ENCODE measurements at places on chromosomes 1 and 21.
A peak's percentile ranks its signal among the peaks of the same experiment; 100 is the strongest.

DNA sequence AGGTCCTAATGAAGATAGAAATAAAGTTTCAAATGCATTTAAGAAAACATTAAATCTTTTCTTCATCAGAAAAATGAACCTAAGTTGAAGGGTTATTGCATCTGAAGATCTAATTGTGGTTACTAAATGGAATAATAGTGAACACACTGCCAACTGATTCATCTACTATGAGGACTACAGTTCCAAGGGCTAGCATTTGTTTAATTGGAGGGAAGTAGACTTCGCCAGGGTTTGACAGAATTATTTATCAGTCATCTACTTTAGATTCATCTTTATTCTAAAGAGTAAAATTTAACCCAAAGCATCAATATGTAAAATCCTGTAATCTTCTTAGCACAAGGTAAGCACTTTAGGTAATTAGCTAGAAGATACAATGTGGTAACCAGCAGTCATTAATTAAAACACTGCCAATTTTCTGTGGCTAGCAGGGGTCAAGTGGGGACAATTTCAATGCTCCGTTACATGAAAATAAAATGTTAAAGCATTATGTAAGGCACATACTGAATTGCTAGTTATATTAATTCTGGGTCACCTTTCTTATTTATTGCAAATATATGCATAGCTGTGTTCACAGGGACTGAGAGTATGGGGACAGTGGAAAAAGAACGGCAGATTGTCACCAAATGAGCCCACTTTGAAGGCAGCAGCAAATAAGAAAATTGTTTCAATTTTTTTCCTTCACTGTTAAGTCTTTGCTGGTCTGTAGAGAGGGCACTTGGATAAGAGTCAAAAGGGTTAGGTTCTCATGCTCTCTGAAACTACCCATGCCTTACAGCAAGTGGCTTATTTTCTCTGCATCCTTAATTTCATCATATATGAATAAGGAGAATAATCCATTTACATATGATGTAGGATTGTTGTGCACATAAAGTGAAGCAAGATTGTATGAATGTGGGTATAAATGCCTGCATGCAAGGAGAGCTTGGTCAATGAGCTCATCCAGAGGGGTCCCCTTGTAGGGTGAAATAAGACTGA, 416.0 kb downstream of the PCP4 start:
- ATAC-seq = no peak

- no peak for ATAC-seq
Observed at GRCh38 chr1:206854401-206855129, 10.9 kb upstream of the IL20 start.

GRCh38 chr1:226882187-226882586, 11.8 kb downstream of the PSEN2 start:
- ATAC-seq = no peak

GRCh38 chr1:56908619-56909221, 54.1 kb downstream of the C8A start:
- ATAC-seq = no peak

- ATAC-seq = no peak
Observed at GRCh38 chr1:207156095-207156494, 52.1 kb downstream of the C4BPA start.

- no peak for ATAC-seq
Observed at GRCh38 chr1:199937161-199937560, 90.3 kb upstream of the NR5A2 start.

GRCh38 chr1:19704247-19705113, 39.8 kb downstream of the HTR6 start:
- peak; percentile 99 for ATAC-seq

DNA sequence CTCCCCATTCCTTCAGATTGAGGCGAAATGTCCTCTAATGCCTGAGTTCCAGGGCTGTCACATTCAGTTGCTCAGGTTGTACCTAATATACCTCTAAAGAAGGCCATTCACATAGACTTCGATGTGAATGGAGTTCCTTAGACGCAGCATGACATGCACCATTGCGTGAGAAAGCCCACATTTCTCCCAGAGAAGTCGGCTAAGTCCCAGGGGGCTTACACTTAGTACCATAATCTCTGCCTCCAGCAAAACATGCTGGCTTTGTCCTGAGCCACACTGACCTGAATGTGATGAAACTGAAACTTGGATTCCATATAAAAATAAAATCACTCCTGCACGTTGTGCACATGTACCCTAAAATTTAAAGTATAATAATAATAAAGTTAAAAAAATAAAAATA, 23.2 kb upstream of the SLC2A1 start:
- ATAC-seq = no peak

DNA sequence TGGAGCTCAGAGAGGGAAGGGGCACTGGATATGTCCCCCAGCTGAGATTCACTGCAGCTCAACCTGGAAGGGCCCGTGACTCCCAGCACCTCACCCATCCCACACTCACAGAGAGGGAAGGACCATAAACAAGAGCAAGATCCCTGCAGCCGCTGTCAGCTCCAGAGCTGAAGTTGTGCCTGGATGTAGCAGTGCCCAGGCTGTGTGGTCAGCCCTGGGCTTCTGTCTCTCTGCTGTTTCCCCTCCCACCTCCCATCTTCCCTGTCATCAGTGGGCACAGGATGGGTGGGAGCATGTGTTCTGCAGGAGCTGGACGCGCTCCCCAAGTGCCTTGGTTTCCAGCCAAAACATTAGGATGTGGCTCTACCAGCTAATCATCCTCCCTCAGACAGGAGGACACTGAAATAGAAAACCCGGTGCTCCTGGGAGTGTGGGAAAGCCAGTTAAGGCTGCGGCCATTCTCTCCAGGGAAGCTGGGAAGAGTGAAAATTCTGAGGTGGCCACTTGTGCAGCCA, 282.7 kb downstream of the NPHP4 start:
- ATAC-seq = no peak

GRCh38 chr1:41362749-41363590, 1.7 kb downstream of the FOXO6 start:
- no peak for ATAC-seq
